ENCODE measurements at places on chromosomes 11 and 22. TPM values are rescaled to one million over a fixed set of nuclear protein-coding genes. Genes with fewer than 3 reads are reported as not detected.

- no peak for DNase-seq
- H3K4me3 ChIP-seq, result no peak overlapping the region
- H3K27me3 ChIP-seq, result no peaks in the 10 kb centered on the region
- peaks cover 42% of the 10 kb centered on the region for H3K4me1 ChIP-seq
Observed at GRCh38 chr11:75468534-75469340, 35.7 kb upstream of the KLHL35 start.

- H3K4me1 ChIP-seq, result no peaks in the 10 kb centered on the region
- no peaks in the 10 kb centered on the region for H3K27me3 ChIP-seq
- H3K27ac ChIP-seq, result no peak overlapping the region
- H3K4me3 ChIP-seq, result no peak overlapping the region
- H3K36me3 ChIP-seq, result no peaks in the 10 kb centered on the region
Observed at GRCh38 chr22:19463008-19463407, 15.5 kb upstream of the C22orf39 start.

DNA sequence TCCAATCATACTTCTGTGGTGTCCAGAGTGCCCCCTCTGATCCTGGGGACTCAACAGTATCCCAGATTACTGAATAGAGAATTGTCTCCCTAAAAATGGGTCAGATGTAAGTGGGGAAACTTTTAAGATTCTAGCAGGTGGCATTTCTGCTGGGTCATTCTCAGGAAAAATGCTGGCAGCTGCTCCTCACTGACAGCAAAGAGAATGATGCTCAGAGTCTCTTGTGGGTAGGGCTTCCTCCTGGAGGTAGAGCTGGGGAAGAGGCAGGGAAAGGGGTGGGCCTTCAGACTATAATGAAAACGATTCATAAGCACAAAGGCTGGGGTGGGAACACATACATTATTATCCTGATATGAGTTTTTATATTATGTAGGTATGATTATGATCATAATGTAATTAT, 647.2 kb downstream of the NELL1 start:
- H3K27ac ChIP-seq, result no peak overlapping the region
- no peak overlapping the region for H3K4me3 ChIP-seq
- no peaks in the 10 kb centered on the region for H3K36me3 ChIP-seq
- H3K4me1 ChIP-seq, result no peaks in the 10 kb centered on the region
- no peak for DNase-seq

DNA sequence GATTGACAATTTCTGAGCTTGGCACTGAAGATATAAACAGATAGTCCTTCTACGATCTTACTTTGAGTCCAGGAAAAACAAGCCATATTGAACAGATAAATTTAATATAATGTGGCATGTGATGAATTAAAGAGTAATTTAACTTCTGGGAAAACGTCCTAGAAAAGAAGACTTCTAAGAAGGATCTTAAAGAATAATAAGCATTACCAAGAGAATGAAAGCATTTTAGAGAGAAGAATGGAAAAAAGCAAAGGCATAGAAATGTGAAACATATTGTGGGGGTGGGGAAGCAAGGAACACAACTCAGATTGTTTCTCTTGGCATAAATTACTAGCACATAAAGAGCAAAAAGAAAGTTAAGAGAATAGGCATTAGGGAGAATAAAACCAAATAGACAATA, 5.4 kb downstream of the DDIAS start:
- H3K4me1 ChIP-seq, result peaks cover 19% of the 10 kb centered on the region
- no peaks in the 10 kb centered on the region for H3K27me3 ChIP-seq
- no peaks in the 10 kb centered on the region for H3K36me3 ChIP-seq
- H3K27ac ChIP-seq, result no peak overlapping the region
- DNase-seq, result no peak

GRCh38 chr11:45265969-45266675, 20.0 kb downstream of the SYT13 start:
- no peak for DNase-seq
- H3K36me3 ChIP-seq, result no peaks in the 10 kb centered on the region

DNA sequence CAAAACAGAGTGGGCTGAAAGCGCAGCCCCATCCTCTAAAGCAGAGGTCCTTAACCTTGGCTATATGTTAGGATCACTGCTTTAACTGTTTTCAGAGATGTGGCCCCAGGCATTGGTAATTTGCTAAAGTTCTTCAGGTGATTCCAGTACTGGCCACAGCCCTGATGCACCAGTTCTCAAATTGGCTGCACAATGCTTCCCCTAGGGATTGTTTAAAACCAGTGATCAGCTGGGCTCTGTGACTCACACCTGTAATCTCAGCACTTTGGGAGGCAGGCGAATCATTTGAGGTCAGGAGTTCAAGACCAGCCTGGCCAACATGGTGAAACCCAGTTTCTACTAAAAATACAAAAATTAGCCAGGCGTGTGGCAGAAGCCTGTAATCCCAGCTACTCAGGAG, 8.4 kb upstream of the IRAG1 start:
- no peak overlapping the region for H3K27ac ChIP-seq
- no peak overlapping the region for H3K4me3 ChIP-seq
- H3K27me3 ChIP-seq, result no peaks in the 10 kb centered on the region
- no peak for DNase-seq

- H3K36me3 ChIP-seq, result no peaks in the 10 kb centered on the region
- H3K27me3 ChIP-seq, result peaks cover 48% of the 10 kb centered on the region
- no peak for DNase-seq
- no peak overlapping the region for H3K27ac ChIP-seq
- peaks cover 69% of the 10 kb centered on the region for H3K4me1 ChIP-seq
Observed at GRCh38 chr11:78954261-78954660, 379.6 kb upstream of the NARS2 start.

DNA sequence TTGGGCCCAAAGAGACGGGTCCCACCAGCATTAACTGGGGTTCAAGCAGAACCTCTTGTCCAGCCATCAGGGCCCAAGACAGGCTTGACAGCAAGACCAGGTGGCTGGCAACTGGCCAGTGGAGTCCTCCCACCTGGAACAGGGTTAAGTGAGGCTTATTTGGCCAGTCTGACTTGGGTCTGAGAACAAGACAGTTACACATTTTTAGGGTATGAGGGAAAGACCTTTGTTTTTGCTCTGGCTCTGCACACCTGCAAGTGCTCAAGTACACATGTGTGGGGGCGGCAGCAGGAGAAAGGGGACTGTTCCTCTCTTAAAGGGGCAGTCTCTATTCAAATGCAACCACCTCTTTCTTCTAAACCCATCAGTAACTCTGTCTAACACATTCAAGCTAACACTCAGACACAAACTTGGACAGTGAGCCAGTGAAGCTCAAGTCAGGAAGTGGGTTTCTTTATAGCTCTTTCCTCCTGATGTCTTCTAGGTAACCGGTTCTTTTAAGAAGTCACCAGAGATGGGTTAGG, 116.2 kb downstream of the ETS1 start:
- no peaks in the 10 kb centered on the region for H3K36me3 ChIP-seq
- no peak overlapping the region for H3K27ac ChIP-seq
- no peaks in the 10 kb centered on the region for H3K27me3 ChIP-seq
- DNase-seq, result no peak
- no peak overlapping the region for H3K4me3 ChIP-seq

DNA sequence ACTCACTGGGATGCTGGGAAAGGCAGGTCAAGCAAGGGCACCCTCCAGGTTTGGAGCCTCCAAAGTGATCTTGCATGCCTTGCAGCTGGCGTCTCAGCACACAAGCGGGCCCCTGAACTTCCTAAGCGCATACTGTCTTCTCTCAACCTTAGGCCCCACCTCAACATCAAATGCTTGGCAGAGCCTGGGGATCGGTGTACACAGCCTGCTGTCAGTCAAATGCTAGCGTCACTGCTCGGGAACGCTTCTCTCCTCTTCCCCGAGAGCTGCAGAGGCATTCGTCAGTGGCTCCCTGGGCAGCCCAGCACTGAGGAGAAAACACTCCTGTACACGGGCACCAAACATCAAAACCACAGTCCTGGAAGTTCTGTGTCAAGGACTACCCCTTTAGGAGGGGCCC, 124.9 kb downstream of the C11orf58 start:
- H3K27me3 ChIP-seq, result no peaks in the 10 kb centered on the region
- H3K4me1 ChIP-seq, result peaks cover 35% of the 10 kb centered on the region
- H3K36me3 ChIP-seq, result no peaks in the 10 kb centered on the region
- DNase-seq, result no peak

DNA sequence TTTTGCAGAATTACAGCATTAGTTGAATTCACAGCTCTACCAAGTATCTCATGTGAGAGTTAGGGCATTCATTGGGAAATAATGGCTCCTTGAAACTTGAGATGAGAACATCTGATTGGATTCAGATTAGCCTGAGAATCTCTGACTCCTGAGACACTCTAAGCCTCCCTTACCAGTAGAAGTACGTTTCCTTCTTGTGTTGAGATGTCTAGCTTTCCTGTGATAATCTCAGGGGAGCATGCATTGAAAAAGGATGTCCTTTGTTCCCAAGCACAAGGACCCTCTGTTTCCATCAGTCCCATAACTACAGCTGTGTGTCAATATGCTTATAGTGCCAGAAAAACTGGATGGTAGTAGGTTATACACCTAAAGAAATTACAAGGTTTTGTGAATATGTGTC, 35.2 kb upstream of the RDX start:
- H3K4me1 ChIP-seq, result no peaks in the 10 kb centered on the region
- DNase-seq, result no peak
- no peak overlapping the region for H3K27ac ChIP-seq
- no peaks in the 10 kb centered on the region for H3K27me3 ChIP-seq
- H3K4me3 ChIP-seq, result no peak overlapping the region
- no peaks in the 10 kb centered on the region for H3K36me3 ChIP-seq

GRCh38 chr22:22936180-22936914, 48.7 kb downstream of the IGLL5 start:
- peaks cover 51% of the 10 kb centered on the region for H3K27me3 ChIP-seq
- H3K36me3 ChIP-seq, result no peaks in the 10 kb centered on the region

GRCh38 chr11:129460714-129461113, 85.1 kb downstream of the BARX2 start:
- no peaks in the 10 kb centered on the region for H3K36me3 ChIP-seq
- peaks cover 18% of the 10 kb centered on the region for H3K4me1 ChIP-seq
- no peak for DNase-seq

DNA sequence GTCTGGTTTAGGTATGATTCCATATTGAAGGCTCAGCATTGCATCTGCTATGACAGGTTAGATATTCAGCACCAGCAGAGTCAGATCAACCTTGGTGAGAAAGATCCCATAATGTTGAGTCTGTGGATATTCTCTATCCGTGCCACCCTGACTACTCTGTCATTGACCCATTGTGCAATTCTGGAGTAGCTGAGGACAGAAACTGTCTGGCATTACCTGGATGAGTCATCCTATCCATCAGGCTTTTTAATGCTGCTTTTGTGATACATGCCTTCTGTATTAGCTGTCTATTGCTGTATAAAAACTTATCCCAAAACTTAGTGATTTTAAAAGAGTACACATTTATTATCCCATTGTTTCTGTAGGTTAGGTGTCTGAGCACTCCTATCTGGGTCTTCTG, 189.1 kb upstream of the FAT3 start:
- no peaks in the 10 kb centered on the region for H3K36me3 ChIP-seq
- no peak overlapping the region for H3K27ac ChIP-seq
- H3K4me1 ChIP-seq, result no peaks in the 10 kb centered on the region
- H3K27me3 ChIP-seq, result no peaks in the 10 kb centered on the region
- no peak overlapping the region for H3K4me3 ChIP-seq

- no peaks in the 10 kb centered on the region for H3K27me3 ChIP-seq
- H3K4me1 ChIP-seq, result no peaks in the 10 kb centered on the region
- no peaks in the 10 kb centered on the region for H3K36me3 ChIP-seq
- no peak overlapping the region for H3K27ac ChIP-seq
- no peak overlapping the region for H3K4me3 ChIP-seq
Observed at GRCh38 chr11:88818978-88819377, 246.8 kb downstream of the GRM5 start.

GRCh38 chr11:21631991-21632390, 560.9 kb upstream of the ANO5 start:
- H3K4me3 ChIP-seq, result no peak overlapping the region
- no peaks in the 10 kb centered on the region for H3K4me1 ChIP-seq
- no peak overlapping the region for H3K27ac ChIP-seq
- H3K27me3 ChIP-seq, result no peaks in the 10 kb centered on the region
- DNase-seq, result no peak

GRCh38 chr22:22105364-22105763, 122.8 kb upstream of the TOP3B start:
- H3K36me3 ChIP-seq, result no peaks in the 10 kb centered on the region
- peaks cover 100% of the 10 kb centered on the region for H3K27me3 ChIP-seq
- H3K27ac ChIP-seq, result no peak overlapping the region
- H3K4me3 ChIP-seq, result no peak overlapping the region
- DNase-seq, result no peak

DNA sequence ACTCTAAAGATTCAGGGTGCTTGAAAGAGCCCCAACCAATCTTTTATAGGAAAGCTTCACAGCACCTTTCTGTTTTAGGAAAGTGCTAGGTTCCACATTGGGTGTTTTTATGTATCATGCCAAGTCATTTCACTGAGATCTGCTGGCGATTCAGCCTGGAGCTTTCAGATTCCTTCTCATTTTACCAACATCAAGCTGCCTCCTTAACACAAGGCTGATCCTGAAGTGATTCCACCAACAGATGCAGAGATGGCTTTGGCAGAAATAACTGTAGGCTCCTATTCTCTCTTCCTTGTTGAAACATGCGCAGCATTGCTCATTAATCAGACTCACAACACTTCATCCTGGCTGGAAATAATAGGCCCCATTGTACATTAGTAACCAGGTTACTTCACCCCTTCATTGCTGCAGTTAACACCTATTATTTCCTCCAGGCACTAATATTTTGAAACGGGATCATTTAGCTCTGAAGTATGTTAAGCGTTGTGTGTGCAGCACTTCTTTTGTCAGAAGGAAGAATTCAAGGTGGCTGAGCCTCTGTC, 89.0 kb downstream of the OPCML start:
- no peaks in the 10 kb centered on the region for H3K36me3 ChIP-seq
- H3K27me3 ChIP-seq, result no peaks in the 10 kb centered on the region
- no peaks in the 10 kb centered on the region for H3K4me1 ChIP-seq
- DNase-seq, result no peak

- no peaks in the 10 kb centered on the region for H3K36me3 ChIP-seq
- peaks cover 40% of the 10 kb centered on the region for H3K4me1 ChIP-seq
Observed at GRCh38 chr11:67370351-67371076, 2.9 kb downstream of the CLCF1 start.

The JAML gene
- total RNA-seq, result 0.09 TPM

- no peaks in the 10 kb centered on the region for H3K36me3 ChIP-seq
- no peaks in the 10 kb centered on the region for H3K27me3 ChIP-seq
- no peak for DNase-seq
- H3K4me1 ChIP-seq, result no peaks in the 10 kb centered on the region
- H3K4me3 ChIP-seq, result no peak overlapping the region
- no peak overlapping the region for H3K27ac ChIP-seq
Observed at GRCh38 chr11:114607753-114608459, 12.3 kb upstream of the NXPE4 start.

The PACSIN3 gene
- 7.1 TPM for total RNA-seq

The MN1 gene
- 27.2 TPM for total RNA-seq

- H3K4me3 ChIP-seq, result no peak overlapping the region
- H3K36me3 ChIP-seq, result no peaks in the 10 kb centered on the region
- no peak overlapping the region for H3K27ac ChIP-seq
- no peak for DNase-seq
- H3K4me1 ChIP-seq, result peaks cover 8% of the 10 kb centered on the region
- no peaks in the 10 kb centered on the region for H3K27me3 ChIP-seq
Observed at GRCh38 chr11:64150481-64151239, 15.3 kb downstream of the MACROD1 start.

The OR4D6 gene
- total RNA-seq, result not detected

All from neural progenitor cell (in vitro differentiated cells).